Putamen (tissue), 1 donor: ENCODE measurements at places on chromosomes 2 and 18.

- no peak for DNase-seq
These were observed 235.3 kb downstream of the ZNF407 start for GRCh38 chr18:74832999-74833398.

DNA sequence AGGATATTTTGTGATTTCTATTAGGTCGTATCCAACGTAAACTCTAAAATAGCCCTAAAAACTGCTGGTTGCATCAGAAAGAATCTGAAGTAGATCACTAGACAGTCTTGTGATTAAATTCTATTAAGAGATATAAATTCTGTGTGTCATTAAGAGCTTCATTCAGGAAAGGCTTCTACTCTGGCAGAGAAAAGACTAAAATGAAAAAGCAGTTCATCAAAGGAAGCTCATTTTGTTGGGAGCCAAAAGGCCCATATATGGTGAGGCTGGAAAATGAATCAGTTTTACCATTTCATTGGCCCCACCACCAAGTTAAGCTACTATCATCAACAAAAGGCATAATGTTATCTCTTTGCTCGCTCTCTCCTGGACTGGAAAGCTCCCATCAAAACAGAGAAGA, 261.1 kb downstream of the SATB2 start:
- no peak for DNase-seq

GRCh38 chr18:74114116-74114515, 33.5 kb downstream of the FBXO15 start:
- DNase-seq: no peak

DNA sequence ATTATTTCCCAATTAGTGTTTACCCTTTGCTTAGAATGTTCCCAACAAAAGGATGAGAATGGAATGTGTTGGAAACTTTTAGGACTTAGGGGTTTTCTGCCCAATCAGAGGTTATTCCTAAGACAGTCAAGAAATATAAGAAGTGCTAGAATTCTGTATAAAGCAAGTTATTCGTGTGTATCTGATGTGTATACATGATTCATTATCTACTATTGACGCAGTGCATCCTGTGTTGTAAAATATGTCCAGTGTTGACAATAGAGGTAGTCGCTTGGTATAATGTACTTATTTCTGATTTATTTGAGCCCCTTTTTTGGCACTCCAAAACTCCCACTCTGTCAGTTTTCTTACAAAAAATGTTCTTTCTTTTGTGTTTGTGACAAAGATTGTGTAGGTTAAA, 881 bp downstream of the PIKFYVE start:
- no peak for DNase-seq

DNA sequence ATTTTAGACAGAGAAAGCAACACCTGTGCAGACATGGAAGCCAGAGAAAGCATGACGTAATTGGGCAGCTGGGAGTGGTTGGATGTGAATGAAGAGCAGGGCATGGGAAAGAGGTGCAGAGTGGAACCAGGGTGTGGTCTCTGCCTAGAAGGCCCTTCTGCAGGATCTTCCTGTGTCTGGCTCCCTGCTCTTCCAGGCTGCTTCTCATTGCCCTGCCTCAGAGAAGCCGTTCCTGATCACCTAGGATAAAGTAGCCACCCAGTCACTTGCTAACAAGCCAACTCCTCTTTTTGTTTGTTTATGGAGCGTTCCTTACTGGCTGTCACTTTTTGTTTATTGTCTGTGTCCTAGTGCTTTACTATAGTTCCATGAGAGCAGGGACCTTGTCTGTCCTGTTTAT, 28.5 kb downstream of the GALNT1 start:
- DNase-seq: no peak

DNA sequence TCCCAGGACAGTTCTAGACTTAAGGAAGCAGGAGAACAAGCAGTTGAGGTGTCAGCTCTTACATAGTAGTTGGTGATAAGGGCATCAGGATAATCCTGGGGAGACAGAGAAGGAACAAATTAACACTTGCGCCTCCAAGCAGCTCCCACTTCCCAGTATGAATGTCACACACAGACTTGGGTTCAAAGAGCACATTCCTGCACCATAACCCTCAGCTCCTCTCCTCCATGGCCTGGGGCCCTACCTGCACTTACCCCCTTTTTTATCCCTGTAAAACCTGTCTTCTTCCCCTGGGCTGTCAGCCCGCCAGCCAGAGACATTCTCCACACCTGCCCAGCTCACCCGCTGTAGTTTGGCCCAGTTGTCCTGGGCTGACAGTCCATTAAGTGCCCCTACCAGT, 3.9 kb upstream of the UCN start:
- no peak for DNase-seq

- DNase-seq: no peak
These were observed 14.5 kb upstream of the ATG16L1 start for GRCh38 chr2:233236820-233237589.

- no peak for DNase-seq
These were observed 32.1 kb upstream of the KCNG2 start for GRCh38 chr18:79765491-79766245.

- no peak for DNase-seq
These were observed 284.4 kb downstream of the SOX11 start for GRCh38 chr2:5976531-5977065.

- DNase-seq: no peak
These were observed 85.8 kb upstream of the MSH6 start for GRCh38 chr2:47697000-47697601.

GRCh38 chr18:35029770-35030169, 11.4 kb upstream of the MAPRE2 start:
- DNase-seq: no peak

GRCh38 chr2:238104691-238105371, 4.7 kb downstream of the ESPNL start:
- DNase-seq: no peak

DNA sequence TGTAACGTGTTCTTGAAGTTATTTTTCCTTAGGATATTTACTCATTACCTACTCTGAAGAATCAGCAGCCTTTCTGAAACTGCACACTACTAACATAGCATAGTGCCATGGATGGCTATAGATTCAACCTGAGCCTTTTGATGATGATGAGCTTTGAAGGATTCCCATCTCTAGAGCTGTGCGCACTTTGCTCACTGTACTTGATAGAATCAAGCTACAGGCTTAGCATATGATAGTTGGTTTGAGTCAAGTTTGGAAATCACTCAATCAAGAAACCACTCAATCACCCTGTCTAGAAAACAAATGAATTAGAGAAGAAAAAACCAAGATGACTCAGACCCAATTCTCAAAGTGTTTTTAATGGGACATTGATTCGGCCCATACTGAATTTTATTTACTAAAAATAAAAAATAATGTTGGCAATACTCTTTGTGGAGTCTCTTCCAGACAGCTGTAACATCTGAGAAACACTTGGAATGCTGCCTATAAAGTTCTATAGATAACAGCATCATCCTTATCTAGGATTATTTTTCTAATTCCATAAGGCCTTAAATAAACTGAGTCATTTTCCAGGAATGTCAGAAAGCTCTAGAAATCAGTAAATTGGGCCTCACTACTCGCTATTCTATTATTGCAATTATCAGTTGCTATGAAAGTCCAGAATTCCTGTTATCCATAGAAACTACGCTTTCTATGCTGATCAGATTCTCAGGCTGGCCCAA, 259.0 kb upstream of the ERBB4 start:
- no peak for DNase-seq

DNA sequence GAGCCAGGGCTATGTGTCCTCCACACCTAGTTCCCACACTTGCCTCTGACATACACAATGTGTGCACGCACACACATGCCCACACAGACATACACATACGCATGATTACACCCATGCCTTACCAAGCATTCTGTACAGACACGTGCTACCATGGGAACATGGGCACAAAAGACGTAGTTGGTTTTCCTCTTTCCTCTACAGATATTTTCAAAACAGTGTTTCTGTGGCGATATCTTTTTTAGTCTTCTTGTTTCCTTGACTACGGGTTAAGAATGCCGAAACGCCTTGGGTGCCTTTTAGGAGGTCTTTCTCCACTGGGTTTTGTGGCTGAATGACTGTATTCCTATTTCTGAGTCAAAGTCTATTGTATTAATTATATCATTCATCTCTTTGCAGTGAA, 75.5 kb upstream of the SPTBN1 start:
- no peak for DNase-seq

DNA sequence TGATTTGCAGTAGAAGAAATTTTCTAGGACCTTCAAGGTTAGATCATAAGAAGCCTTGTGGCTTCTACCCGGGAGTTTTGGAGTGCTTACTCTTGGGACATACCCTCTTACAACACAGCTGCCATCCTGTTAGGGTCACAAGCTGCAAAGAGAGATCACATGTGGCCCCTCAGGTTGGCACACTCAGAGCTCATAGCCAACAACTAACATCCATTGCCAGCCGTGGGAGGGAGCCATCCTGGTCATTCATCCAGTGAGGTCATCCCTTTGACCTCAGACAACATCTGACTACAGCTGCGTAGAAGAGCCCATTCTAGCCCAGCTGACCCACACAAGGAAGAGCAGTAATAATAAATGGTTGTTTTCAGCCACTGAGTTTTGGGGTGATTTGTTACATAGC, 76.9 kb upstream of the NABP1 start:
- DNase-seq: no peak

DNA sequence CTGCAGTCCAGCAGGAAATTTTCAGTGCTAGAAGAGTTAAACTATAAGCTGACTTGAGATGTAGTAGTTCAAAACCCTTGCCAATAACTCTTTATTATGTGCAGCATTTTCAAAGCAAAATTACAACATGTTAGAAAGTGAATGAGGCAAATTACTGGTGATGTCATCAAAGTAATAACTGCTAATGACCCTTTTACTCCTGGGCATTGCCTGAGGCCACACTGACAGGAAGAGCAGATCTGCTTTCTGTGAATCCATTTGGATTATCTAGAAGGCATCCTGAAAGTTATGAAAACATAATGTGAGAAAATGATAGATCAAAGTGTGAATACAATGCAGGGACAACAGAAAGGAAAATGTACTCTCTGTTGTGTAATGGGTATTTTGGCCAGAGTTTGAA, 139.6 kb upstream of the TRIB2 start:
- DNase-seq: no peak

- no peak for DNase-seq
These were observed 32.8 kb upstream of the BIN1 start for GRCh38 chr2:127139766-127140165.

GRCh38 chr2:47165001-47165555, 10.0 kb upstream of the STPG4 start:
- DNase-seq: no peak

GRCh38 chr2:184312970-184313369, 285.4 kb upstream of the ZNF804A start:
- no peak for DNase-seq

- DNase-seq: no peak
These were observed 148.6 kb upstream of the MAP3K20 start for GRCh38 chr2:172926785-172927640.

GRCh38 chr2:200278694-200279316, 27.7 kb upstream of the SPATS2L start:
- no peak for DNase-seq
